ENCODE measurements at places on chromosomes 5 and 9. TPM values are rescaled to one million over a fixed set of nuclear protein-coding genes. Genes with fewer than 3 reads are reported as not detected.

- no peak for DNase-seq
These were observed 194.4 kb upstream of the TBC1D2 start for GRCh38 chr9:98449871-98450270.

The TMEM232 gene
- 7.0 TPM for total RNA-seq

DNA sequence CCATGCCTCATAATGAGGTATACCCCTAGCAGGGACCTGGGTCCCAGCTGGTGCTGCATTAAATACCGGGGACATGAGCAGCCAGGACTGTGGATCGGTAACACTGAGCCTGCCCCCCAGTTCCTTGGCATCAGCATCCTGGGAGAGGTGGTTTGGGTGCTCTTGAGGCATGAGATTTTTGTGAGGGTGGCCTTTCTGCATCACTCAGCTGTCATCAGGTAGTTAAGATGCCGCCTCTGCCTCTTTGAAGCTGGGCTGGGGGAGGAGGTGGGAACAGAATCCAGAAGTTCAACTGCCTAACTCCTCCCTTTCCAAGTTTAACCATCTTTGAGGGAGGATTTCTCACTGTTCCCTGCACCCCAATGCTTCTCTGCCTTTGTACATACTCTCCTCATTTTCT lies 112.7 kb downstream of the PDZD2 start:
- no peak for DNase-seq

DNA sequence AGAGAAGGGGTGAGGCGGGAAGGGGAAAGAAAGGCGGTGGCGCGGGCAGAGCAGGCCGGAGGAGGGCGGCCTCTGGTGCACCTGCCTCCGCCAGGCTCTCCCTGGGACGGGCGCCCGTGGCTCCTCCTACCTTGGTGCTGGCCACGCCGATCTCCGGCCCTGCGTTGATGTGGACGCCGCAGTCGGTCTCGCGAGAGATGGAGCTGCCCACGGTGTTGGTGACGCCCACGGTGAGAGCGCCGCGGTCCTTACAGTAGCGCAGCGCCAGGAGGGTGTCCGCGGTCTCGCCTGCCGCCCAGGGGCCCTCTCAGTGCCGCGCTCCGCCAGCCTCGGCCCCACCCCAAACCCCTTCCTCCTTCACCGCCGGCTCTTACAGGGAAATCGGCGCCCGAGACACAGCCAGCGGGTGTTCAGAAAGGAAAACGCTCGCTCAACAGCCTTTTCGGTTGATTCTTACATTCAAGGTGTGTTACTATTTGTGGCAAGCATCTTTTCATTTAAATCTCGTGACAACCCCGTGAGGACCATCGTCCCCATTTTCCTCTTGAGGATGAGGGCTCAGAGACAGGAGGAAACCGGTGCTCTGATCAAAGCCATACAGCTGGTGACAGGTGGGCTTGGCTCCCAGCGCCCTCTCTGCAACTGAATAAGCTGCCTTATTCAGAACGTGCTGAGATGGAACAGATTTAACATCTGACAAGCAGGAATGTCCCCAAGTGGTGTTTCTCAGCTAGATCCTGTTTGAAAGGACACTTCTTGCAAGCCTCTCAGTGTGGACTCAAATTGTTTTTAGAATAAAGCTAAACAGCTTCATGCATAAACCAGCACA lies 22.0 kb upstream of the MAPK9 start:
- peak; percentile 58 for DNase-seq

DNA sequence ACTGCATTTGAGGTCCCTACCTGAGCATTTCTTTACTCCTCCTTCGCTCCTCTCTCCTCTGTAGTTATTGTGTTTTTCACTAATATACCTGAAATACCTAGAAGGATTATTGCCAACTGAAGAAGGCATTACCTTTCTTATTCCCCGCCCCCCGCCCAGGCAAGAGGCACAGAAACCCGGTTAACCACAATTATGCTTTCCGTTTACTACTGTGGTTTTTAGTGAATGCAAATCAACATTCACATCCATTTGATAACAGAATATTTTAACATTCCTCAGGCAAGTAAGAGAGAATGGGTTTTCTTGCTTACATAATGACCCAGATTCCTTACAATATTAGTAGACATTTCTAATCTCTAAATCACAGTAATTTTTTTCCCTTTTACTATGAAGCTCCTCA lies 136.9 kb downstream of the PCSK5 start:
- no peak for DNase-seq

DNA sequence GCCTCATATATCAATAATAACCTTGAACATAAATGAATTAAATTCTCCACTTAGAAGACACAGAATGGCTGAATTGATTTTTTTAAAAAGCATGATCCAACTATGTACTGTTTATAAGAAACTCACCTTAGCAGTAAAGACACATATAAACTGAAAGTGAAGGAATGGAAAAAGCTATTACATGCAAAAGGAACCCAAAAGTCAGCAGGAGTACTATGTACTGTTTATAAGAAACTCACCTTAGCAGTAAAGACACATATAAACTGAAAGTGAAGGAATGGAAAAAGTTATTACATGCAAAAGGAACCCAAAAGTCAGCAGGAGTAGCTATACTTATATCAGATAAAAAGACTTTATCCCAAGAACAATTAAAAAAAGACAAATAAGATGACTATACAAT lies 204.8 kb downstream of the TMEM161B start:
- DNase-seq = no peak

GRCh38 chr9:35140093-35140492 lies 21.7 kb upstream of the UNC13B start:
- DNase-seq = no peak

GRCh38 chr5:136811551-136811950 lies 446.2 kb upstream of the TRPC7 start:
- no peak for DNase-seq

DNA sequence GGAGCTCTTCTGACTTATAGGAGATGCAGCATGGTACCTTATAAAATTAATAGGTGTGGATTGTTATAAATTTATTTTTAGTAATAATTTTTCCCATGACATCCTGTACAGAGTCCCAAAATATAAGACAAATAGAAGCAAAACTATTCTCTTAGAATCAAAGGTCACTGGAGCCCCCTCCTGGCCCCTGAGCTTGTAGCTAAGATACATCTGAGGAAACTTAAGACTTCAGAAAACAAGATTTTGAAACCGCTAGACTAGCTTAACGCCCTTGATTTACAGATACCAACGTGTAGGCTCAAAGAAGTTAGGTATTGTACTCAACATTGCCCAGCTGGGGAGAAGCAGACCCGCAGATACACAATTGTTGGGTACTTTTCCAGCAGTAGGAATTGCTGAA lies 45.7 kb upstream of the KCNN2 start:
- no peak for DNase-seq

DNA sequence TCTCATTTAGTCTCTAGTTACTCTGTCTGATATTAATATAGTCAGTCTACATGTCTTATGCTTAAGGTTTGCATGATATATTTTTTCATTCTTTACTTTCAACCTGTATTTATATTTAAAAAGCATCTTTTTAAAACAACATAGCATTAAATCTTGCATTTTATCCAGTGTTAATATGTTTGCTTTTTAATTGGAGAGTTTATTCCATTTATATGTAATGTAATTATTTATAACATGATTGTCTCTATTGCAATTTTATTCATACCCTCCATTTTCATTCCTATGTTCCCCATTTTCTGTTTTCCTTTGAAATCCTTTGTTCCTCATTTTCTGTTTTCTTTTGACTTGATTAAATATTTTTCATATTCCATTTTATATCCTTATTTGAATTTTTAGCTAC lies 13.3 kb downstream of the PCDHB15 start:
- DNase-seq = no peak

The TRIM14 gene
- total RNA-seq = 4.2 TPM

GRCh38 chr5:173329491-173330337 lies 1.5 kb upstream of the STC2 start:
- no peak for DNase-seq

The MCC gene
- total RNA-seq = 60.7 TPM

DNA sequence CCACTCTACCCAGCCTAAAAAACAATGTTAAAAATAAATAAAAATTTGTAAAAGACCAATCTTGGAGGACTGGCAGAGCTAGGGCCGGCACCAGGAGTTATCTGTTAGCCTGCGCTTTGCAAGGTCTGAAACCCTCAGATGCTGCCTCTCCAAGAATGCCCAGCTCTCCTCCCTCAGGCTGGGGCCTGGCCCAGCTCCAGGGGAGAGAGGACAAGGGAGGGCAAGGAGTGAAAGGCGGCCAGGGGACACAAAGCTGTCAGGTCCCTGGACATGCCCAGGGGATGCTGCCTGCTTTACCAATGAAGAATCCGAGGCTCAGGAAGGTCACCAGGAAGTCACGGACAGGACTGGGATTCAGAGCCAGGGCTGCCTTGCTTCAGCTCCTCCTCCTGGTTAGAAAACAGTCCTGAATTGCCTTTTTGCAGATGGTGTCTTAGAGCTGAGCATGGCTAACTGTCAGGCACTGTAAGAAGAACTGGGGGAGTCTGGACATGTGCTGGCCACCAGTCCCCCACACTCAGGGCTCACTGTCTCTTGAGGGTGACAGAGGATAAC lies 5.5 kb upstream of the N4BP3 start:
- DNase-seq = no peak

The NAA35 gene
- total RNA-seq = 43.8 TPM
